ENCODE measurements at places on chromosomes 6 and 20.

- peak; percentile 9 for DNase-seq
Observed at GRCh38 chr6:135411339-135411738, 86.2 kb downstream of the AHI1 start.

DNA sequence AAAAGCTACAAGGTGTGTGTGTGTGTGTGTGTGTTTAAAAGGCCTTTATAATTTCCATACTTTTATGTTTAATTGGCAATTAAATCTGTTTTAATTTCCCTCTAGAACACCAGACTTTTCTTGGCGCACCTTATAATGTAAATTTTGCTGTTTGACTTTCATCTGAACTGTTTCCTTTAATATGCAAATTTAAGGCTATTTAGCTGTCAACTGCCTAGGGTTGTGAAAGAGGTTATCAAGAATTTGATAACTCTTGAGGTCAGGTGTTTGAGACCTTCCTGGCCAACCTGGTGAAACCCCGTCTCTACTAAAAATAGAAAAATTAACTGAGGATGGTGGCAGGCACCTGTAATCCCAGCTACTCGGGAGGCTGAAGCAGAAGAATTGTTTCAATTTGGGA, 4.0 kb upstream of the LHFPL5 start:
- no peak for DNase-seq

- DNase-seq, result peak; percentile 32
Observed at GRCh38 chr6:109295109-109295773, 87.0 kb downstream of the CD164 start.

GRCh38 chr6:91562955-91563354, 976.1 kb upstream of the MAP3K7 start:
- no peak for DNase-seq

GRCh38 chr20:12715371-12715770, 293.4 kb upstream of the SPTLC3 start:
- no peak for DNase-seq
